Naive thymus-derived CD4-positive, alpha-beta T cell (primary cell): ENCODE measurements at places on chromosomes 16 and 17. TPM values are rescaled to one million over a fixed set of nuclear protein-coding genes. Genes with fewer than 3 reads are reported as not detected.

GRCh38 chr16:4365014-4365406, 6.6 kb upstream of the VASN start:
- H3K4me3 ChIP-seq: no peak overlapping the region
- H3K36me3 ChIP-seq: peaks cover 76% of the 10 kb centered on the region
- no peak for DNase-seq
- no peak overlapping the region for H3K27ac ChIP-seq
- no peaks in the 10 kb centered on the region for H3K4me1 ChIP-seq

ZG16 gene
- total RNA-seq: not detected

OR3A3 gene
- not detected for total RNA-seq

DNA sequence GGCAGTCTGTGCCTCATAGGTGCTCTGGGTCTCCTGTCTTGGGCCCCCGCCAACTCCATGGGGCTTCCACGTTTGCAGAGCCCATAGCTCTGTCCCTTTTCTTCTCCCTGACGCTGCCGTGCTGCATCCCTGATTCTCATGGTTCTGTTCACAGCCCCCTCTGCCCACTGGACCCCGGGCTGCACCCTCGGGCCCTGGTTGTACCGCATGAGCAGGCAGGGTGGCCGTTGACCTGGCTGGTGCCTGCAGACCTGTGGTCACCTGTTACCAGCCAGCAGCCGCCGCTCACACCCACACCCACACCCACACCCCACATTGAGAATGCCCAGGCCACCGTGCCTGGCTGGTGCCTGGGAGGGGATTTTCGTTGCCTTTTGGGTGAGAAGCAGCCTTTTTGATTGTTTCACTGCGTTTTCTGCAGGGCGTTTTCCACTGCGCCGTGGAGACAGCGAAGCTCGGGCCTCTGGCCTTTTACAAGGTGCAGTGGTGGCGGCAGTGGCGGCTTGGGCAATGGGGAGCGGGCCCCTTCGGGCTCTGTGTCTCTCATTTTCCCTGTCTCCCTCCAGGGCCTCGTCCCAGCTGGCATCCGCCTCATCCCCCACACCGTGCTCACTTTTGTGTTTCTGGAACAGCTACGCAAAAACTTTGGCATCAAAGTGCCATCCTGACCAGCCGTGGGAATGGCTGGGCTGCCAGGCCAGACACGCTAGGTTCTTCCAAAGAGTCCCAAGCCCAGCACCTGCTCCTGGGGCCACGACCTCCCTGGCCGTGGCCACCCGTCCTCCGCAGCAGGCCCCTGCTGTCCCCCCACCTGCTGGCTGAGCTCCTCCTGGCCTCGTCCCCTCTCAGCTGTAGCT, 7.6 kb downstream of the SLC25A10 start:
- H3K4me3 ChIP-seq: no peak overlapping the region
- no peak for DNase-seq
- H3K27ac ChIP-seq: no peak overlapping the region

CEP131 gene
- 9.7 TPM for total RNA-seq

DNA sequence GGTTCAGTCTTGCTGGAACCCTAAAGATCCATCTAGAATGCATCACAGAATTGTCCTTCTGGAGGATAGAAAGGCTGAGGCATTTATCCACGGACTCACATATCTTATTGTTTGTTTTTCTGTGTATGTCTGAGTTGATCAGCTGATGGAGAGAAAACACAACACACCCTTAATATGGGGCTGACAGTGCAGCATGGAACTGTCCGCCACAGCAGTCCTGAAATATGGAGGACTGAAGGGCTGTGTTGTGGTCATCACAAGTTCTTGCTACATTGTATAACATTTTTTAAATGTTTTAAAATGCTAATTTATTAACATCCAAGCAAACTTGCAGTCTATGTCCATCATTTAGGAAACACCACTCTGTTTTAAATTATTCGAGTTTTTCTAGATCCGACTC, 448.9 kb upstream of the ERCC4 start:
- no peak overlapping the region for H3K4me3 ChIP-seq
- no peaks in the 10 kb centered on the region for H3K27me3 ChIP-seq
- no peaks in the 10 kb centered on the region for H3K4me1 ChIP-seq
- no peak overlapping the region for H3K27ac ChIP-seq

DNA sequence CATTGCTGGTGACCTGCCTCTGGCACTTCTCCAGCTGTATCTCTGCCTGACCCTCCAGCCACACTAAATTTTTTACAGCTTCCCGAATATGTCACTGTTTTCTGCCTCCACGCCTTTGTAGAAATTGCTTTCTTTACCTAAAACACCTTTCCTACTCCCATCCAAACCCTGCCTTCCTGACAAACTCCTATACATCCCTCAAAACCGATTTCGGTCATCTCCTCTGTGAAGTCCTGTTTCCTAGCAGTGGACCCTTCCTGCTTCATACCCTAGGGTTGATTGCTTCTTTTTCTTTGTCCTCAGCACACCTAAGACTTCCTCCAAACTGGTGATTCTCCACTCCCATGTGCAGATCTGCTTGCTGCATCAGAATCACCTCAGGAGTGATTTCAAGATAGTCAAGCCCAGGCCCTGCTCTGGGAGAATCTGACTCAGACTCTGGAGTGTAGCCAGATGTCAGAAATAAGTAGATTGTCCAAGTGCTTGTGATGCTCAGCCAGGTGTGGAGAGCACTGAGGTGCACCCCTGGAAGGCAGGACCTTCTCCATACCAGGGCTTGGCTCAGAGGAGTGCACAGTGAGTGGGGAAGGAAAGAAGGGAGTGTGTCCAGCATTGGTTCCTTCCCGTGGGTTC, 184.2 kb downstream of the COPRS start:
- H3K4me3 ChIP-seq: no peak overlapping the region
- no peak for DNase-seq
- peaks cover 4% of the 10 kb centered on the region for H3K27me3 ChIP-seq
- no peaks in the 10 kb centered on the region for H3K36me3 ChIP-seq
- H3K4me1 ChIP-seq: no peaks in the 10 kb centered on the region

GRCh38 chr17:67481808-67482207, 104.7 kb downstream of the PITPNC1 start:
- peaks cover 46% of the 10 kb centered on the region for H3K4me1 ChIP-seq
- H3K27ac ChIP-seq: no peak overlapping the region
- no peaks in the 10 kb centered on the region for H3K36me3 ChIP-seq
- no peak overlapping the region for H3K4me3 ChIP-seq
- H3K27me3 ChIP-seq: no peaks in the 10 kb centered on the region

- H3K4me1 ChIP-seq: peaks cover 3% of the 10 kb centered on the region
- no peaks in the 10 kb centered on the region for H3K27me3 ChIP-seq
- peak overlapping the region; percentile 55 for H3K4me3 ChIP-seq
- peak overlapping the region; percentile 66 for H3K27ac ChIP-seq
- no peak for DNase-seq
- no peaks in the 10 kb centered on the region for H3K36me3 ChIP-seq
These were observed 29.6 kb downstream of the ACSF3 start for GRCh38 chr16:89123001-89123830.

GRCh38 chr17:27915709-27916108, 22.5 kb upstream of the LYRM9 start:
- H3K4me3 ChIP-seq: no peak overlapping the region
- no peaks in the 10 kb centered on the region for H3K4me1 ChIP-seq
- no peak for DNase-seq
- H3K36me3 ChIP-seq: no peaks in the 10 kb centered on the region

SOCS1 gene
- 12.8 TPM for total RNA-seq

DYNLL2 gene
- total RNA-seq: 30.1 TPM
